ENCODE measurements at places on chromosomes 12 and 14.

GRCh38 chr12:55037351-55037987, 17.7 kb downstream of the NEUROD4 start:
- no peak for DNase-seq

- no peak for DNase-seq
These were observed 209.9 kb upstream of the HMGA2 start for GRCh38 chr12:65614259-65614889.

DNA sequence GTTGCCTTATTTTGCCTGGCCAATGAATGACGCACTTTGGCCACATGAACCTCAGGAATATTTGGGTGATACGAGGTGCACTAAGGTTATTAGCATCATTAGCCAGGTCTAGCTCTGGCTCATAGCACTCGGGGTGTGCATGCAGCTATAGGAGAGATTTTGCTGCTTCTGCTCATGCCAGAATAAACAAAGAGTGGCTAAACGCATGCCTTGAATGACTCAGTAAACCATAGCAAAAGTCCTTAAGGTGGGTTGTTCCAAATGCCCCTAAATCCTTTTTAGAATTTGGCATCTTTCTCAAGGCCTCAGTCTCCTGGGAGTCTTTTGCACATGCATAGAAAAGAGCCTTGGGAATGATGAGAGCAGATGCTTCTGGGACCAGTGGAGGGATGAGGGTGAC, 343.7 kb upstream of the FKBP4 start:
- DNase-seq, result no peak

DNA sequence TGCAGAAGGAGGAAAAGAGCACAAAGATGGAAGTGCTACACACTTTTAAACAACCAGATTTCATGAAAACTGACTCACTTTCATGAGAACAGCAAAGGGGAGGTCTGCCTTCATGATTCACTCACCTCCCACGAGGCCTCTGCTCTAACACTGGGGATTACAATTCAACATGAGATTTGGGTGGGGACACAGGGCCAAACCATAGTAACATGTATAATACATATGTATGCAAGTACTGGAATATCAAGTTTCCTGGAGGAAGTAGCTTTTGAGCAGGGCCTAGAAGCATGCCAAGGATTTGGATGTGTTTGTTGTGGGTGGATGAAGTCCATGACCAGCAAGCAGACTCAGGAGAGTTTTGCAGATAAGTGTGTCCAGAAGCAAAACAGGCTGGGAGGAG, 409.0 kb downstream of the RGS6 start:
- no peak for DNase-seq

- DNase-seq, result no peak
These were observed 16.4 kb downstream of the BAG5 start for GRCh38 chr14:103545915-103546651.

DNA sequence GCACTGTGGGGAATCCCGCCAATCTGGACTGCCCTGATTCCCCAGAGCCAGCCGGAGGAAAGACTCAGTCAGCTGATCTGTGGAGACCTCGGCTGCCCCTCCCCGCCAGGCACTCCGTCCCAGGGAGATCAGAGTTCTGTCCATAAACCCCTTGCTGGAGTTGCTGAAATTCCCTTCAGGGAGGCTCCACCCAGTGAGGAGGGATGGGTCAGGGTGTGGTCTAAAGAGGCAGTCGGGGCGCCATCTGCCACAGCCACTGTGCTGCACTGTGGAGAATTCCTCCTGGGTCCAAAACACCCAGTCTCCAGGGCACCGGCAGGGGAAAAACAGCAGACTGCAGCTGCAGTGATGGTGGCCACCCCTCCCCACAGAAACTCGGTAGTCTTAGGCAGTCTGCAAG, 1922.3 kb upstream of the FLRT2 start:
- DNase-seq, result no peak

DNA sequence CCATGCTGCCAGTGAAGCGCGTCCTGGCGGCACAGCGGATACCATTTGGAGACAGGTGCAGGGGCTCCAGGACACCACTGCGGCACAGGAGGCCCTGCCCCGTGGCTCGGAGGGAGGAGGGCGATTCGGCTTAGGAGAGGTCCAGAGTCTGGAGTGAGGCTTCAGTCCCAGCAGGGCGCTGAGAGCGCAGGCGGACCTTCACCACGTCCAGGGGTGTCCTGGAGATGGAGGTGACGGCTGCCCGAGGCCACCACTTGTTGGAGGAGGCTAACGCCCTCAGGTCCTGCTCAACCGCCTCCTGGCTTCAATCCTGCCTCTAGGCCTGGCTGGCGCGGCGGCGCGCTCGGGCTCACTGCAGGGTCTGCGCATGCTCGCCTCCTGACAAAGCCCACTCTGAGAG, 45.7 kb downstream of the EIF2S3B start:
- no peak for DNase-seq

DNA sequence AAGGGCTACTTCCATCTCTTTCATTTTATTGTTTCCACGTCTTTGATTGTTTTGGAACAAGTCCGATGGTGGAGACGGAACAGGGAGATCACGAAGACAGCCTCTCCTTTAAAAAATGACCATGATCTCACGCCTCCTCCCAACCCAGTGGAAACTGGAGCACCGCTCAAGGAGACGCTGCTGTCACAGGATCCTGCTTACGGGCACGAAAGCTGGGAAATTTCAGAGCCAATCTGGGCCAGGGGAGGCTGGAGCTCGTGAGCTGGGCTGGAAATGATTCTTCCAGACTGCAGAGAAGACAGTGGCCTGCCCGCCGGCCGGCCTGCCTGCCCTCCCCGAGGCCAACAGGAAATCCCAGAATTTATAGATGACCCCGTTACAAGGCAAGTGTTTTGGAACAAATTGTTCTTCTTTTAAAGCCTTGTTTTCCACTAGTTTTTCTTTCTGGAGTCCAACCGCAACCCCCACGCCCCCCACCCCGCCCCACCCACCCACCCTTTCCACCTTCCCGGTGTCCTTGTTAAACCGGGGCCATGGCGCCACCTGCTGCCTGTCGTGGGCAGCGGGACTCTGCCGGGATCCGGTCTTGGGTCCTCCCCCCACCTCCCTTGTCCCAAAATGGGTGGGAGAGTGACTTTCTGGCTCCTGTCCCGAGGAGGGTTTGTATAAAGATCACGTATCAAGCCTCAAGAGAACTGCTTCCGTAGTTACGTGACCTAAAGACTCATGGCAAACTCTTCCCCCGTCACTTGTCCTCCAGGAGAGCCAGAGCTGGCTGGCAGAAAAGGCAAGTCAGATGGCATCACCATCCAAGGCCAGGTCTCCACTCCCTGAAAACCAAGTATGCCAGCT, 40.3 kb downstream of the MAP1LC3B2 start:
- no peak for DNase-seq

DNA sequence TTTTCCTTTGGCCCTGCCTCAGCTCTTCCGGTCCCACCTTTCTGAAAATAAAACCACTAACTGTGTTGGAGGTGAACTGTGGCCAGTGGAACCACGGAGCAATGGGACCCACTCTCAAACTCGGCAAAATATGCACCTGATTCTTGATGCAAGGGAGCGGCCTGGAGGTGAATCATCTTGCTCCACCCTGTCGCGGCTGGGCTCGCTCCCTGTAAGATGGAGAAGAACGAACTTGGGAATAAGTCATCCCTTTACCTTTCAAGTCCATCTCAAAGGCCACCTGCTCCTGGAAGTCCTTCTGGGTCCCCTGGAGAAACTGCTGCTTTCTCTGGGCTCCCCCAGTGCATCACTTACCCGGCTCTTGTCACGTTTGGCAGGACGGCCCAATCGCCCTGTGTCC, 309.9 kb downstream of the BCL11B start:
- no peak for DNase-seq

DNA sequence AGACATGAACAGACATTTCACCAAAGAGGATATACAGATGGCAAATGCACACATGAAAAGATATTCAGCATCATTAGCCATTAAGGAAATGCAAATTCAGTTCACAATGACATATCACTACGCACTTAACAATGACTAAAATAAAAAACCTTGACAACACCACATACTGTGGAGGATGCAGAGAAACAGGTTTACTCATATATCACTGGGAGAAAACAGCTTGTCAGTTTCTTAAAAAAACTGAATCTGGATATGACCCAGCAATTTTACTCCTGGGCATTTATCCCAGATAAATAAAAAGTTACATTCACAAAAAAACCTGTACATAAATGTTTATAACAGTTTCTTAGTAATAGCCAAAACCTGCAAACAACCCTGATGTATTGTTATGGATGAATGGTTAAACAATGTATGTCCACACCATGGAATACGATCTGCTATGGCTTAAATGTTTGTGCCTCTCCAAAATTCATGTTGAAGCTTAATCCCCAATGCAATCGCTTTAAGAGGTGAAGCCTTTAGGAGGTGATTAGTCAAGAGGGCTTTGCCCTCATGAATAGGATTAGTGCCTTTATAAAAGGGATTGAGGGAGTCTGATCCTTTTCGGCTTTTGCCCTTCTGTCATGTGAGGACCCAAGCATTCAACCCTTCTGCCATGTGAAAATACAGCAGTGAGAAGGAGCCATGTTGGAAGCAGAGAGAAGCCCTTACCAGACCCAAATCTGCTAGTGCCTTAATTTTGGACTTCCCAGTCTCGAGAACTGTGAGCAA, 36.0 kb upstream of the PPP4R3A start:
- DNase-seq, result no peak

GRCh38 chr12:93668919-93669418, 8.2 kb upstream of the CRADD start:
- DNase-seq, result no peak

DNA sequence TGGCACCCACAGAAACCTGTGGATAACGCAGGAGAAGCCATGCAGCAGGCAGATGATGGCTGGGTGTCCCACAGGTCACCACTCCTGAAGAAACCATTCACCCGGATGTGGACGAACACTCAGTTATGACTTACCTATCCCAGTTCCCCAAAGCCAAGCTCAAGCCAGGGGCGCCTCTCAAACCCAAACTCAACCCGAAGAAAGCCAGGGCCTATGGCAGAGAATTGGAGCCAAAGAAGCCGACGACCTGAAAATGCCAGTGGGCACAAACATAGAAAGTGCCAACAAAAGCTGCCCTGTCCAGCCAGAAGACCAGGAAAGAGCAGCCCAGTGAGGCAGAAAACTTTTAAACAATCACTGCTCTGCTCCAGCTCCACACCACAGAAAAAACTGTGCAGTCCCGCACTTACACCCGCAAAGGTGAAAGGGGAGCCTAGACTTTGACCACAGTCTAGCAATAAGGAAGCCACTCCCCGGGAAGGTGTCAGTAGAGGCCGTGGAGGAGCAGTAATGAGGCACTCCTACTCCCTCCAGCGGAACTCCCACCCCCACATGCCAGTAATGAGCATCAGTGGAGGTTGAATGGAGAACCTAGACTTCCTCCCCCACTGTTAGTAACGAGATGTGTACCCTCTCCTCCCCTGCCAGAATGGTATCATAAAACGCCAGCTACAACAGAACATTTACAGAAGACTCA, 6.0 kb upstream of the ACVRL1 start:
- no peak for DNase-seq

DNA sequence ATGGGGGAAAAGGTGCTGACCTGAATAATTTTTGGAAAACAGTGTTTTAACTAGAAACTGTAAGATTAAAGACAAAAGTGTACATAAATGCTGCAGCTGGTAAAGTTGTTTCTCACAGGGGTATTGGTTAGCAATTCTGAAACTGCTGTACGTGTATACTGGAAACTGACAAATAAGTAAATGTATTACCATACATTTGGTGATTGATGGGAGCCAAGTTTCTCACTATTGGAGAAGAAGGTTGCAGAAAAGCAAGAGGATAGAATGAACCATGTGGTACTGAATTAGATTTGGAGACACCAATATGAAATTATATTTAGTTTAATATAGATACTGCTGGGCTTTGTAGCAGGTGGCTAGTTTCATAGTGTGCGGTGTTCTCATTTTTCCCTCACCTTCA, 19.6 kb upstream of the FBXO33 start:
- no peak for DNase-seq

GRCh38 chr12:107903341-107904061, 129.0 kb downstream of the ASCL4 start:
- no peak for DNase-seq

DNA sequence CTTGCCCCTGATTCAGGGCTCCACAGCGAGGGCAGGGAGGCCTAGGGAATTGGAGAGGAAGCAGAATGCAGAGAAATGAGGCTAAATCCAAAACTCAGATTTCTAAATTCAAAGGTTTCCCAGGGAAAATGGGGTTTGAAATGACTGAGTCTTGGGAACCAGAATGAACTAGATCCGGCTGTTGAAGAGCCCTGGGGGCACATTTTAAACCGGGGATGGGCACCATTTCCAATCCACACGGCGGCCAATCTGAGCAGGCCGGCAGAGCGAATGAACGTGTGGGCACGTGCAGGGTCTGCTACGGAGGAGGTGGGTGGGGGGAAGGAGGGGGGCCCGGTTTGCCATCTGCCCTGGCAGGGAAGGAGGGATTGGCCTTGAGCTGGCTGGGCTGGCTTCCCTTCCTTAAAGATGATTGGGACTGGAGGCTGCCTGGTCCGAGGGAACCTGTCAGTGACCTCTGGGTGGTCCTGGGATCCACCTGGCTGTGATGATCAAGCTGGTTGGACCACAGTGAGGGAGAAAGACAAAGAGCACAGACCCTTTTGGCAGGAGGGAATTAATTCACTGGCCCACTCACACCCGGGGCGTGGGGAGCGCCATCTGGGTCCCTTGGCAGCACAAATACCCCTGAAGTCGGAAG, 161.0 kb downstream of the RBM19 start:
- DNase-seq, result no peak

GRCh38 chr12:56339158-56339422, 406 bp downstream of the IL23A start:
- DNase-seq, result no peak

- no peak for DNase-seq
These were observed 1082.9 kb downstream of the BCL11B start for GRCh38 chr14:98189062-98189461.

GRCh38 chr12:11748903-11749302, 99.4 kb downstream of the ETV6 start:
- no peak for DNase-seq

GRCh38 chr12:76124456-76124855, 40.0 kb upstream of the NAP1L1 start:
- DNase-seq, result no peak

GRCh38 chr12:49662998-49663843, 39.9 kb downstream of the PRPF40B start:
- DNase-seq, result no peak

GRCh38 chr12:101793401-101793800, 37.4 kb downstream of the GNPTAB start:
- DNase-seq, result no peak

DNA sequence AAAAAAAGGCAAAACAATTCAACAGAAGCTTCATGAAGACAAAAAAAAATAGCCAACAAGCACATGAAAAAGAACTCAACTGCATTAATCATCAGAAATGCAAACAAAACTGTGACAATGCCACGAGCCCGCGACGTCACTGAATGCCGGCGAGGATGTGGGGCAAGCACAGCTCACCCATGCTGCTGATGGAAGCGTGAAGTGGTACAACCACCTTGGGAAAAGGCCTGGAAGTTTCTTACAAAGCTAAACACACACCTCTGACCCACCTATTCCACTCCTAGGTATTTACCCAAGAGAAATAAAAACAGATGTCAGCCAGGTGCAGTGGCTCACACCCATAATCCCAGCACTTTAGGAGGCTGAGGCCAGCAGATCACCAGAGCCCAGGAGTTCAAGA, 10.5 kb downstream of the BTBD6 start:
- no peak for DNase-seq
